ENCODE measurements at places on chromosomes 12 and 14.

GRCh38 chr12:124543590-124544310 lies 23.7 kb downstream of the NCOR2 start:
- DNase-seq, result no peak

DNA sequence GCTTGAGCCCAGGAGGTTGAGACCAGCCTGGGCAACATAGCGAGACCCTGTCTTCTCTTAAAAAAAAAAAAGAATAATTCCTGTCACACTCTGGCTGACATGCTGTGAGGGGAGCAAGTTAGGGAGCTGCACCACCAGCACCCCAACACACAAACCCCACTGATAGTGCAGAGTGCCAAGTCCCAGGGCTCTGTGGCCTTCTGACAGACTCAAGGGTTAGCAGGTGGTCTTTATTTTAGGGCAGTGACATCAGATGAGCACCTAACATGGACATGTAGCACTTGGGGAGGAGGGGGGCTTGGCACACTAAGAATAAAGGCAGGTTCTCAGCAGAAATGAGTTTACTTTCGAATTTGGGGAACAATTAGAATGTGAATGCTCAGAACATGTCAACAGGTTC lies 6.8 kb downstream of the USP5 start:
- DNase-seq, result no peak

DNA sequence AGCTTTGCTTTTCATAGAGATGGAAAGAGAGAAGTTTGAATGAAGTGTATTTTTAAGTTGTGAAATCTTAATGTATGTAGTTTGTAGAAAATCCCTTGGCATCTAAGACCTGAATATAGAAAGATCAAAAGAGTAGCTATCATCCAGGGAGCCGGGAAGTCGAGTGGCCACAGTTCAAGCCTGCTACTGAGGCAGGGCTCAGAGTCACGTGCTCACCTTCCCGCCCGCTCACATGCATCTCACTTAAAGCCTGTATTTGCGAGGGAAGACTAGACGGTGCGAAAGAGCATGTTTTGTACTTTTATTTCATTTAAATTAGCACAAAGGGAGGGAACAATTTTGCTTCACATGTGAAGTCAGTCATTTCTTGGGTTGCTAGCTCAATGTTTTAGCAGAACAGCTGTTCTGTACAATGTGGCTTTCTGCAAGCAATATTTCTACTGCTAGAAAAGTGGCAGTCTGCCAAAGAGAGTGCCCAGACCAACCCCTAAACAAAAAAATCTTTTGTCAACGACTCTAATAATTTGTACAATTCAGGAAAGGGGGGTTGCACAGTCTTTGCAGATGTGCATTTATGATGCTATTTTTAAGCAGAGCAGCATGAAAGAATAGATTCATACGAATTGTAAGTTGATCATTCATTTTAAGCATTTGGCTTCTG lies 290.7 kb downstream of the NPAS3 start:
- no peak for DNase-seq

DNA sequence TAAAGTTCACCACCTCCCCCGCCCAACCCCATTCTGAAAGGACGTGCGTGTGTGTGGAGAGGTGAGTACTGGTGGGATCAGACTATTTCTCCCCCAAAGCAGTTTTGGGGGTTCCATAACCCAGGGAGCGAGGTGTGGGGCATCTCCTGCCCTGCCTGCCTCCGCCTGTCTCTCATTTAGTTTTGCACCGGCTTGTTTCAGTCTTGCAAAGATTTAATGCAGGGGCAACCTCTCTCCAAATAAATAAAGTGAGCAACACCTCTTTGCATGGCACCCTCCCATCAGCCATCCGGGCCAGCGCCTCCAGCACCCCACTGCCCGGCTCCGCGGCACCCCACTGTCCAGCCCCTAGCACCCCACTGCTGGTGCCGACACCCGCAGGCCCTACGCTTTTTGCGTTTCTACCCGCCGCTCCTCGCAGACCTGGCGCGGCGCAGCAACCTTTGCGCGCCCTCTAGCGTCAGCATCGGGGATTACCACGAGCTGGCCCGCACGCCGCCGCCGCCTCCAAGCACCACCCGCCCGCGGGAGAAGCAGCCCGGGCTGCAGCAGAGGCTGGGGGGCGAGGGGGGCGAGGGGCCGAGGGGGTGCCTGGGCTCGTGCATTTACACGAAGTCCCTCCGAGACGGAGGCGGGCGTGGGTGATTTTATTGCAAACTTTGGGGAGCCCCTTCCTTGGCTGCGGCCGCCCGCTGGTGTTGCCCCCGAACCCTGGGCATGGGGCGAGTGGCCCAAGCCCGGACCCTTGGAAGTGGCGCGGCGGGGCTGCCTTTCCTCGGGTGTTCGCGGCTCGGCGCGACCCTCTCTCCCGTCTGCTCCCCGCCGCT lies 55.8 kb upstream of the VRK1 start:
- DNase-seq, result no peak

GRCh38 chr12:95202691-95203486 lies 14.4 kb downstream of the FGD6 start:
- DNase-seq, result no peak
